ENCODE measurements at places on chromosomes 3 and 15.

- DNase-seq: no peak
Observed at GRCh38 chr3:195583831-195584542, at the start of gene APOD. TSS of gene APOD (minus strand) at chr3:195583940. CDS start at chr3:195579461, 4,479 bp downstream.

DNA sequence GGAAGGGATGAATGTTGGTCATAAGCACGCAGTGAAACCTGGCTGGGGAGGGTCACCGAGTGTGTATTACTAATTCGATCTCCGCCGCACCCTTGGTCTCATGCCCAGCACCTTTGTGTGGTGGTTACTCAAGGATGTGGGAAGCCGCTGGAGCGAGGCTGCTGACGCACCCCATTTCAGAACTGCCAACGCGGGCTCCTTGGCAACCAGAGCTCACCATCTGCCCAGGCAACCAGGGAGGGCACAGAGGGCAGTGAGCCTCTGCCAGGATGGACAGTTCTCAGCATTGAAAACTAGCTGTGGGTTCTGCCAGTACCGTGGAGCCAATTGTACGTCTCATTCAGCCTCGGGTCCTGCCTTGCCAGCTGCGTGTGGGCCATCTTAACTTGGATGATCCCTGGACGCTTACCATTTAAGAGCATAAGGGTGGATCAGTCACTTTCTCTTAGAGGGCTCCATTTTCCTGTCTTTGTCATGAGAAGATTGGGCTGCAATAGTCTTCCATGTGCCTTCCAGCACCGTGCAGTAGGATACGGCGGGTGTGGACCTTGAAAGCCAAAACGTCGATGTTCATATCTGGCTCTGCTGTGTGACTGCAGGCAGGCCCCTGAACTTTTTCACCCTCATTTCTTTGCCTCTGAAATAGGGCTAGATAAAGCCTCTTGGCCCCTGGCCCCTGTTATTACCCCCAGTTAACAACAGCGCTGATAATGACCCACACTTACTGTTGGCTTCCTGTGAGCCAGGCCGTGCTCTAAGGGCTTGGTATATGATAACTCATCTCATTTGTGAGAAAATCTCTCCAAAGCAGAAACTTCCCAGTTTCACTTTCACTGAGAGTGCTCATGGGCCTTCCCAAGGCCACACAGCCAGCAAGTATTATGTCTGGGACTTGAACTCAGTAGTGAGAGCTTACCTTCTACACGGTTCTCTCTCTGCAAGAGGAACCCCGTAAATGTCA is 238.8 kb downstream of the OPA1 start:
- no peak for DNase-seq

DNA sequence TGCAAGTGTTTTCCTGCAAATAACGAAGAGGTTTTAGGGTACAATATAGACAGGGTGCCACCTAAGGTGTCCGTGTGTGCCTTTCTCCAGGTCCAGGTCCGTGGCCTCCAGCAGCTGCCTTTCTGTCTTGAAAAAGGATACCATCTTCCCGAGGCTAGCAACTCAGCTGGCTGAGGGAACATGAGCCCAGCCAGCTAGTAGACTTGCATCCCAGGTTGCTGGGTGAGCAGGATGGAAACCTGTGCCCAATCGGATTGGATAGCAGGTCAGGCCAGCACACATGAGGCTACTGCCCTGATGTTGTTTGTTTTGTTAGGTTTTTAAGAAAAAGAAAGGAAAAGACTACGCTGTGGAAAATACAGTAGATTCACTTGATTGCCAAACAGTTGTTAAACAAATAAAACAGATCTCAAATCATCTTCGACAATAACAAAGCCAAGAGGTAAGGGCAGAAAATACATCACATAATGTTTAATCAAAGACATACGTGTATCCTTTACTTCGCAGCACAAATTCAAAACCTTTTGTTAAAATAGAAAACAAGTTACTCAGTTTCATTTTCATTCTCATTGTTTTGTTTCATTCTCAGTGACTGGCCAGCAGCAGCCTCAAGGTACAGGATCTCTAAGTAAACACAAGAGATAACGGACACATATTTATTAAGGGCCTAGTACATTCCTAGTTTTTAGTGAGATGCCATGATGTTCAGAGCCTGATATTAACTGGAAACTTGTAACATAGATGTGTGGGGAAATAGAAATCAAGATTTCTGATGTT is 661.2 kb upstream of the NR2F2 start:
- no peak for DNase-seq

DNA sequence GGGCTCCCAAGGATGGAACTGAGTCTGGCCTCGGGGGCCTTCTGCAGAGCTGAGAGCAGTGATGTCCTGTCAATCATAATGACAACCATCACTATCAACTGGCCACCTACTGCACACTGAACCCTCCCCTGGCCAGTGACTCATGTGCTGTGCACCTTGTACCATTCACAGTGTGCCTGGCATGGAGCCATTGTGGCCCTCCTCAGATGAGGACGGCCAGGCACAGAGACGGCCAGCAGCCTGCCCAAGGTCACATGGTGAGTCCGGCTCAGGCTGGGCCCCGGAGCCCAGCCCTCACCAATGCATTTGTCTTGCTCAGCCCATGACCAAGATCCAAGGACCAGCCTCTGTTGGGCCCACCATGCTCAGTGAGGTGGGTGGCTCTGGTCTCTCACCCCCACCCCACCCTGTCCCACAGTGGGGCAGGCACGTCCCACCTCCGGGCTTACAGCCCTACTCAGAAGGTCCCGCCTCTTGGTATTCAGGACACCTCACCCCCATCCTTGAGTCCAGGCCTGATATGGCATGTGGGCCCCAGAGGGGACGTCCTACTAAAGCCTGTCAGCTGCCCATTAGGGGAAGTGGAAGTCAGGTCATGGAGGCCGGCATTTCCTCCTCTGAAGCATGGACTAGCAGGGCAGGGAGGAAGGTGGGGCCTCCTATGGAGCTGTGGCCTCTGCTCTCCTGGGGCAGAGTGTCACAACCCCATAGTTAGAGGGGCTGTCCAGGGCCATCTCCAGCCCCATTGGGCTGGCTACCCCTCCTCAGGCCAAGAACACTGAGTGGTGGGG is 35.9 kb upstream of the TMEM115 start:
- no peak for DNase-seq

- no peak for DNase-seq
Observed at GRCh38 chr3:76065964-76066363, 280.6 kb upstream of the ZNF717 start.

DNA sequence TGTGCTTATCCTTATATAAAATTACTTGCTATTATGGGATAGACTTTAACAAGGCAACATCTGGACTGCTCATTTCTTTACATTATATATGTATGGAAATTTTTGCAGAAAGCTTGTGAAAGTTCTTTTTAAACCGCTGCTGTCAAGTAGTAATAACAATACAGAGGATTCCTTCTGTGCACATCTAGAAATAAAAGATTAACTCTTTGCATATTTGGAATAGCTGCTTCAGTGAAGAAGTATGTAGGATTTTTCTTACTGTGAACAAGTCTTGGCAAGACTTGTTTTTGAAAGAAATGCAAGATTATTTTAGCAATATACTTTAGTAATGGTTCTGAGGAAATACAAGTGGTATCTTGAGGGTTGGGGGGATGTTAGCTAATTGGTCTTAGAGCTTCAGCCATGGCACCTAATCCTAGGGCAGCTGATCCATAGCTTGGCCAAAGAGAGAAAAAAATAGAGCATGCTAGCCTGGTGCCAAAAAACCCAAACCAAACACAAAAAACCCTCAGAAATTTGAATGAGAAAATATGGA is 4.3 kb downstream of the PRKCI start:
- DNase-seq: no peak

DNA sequence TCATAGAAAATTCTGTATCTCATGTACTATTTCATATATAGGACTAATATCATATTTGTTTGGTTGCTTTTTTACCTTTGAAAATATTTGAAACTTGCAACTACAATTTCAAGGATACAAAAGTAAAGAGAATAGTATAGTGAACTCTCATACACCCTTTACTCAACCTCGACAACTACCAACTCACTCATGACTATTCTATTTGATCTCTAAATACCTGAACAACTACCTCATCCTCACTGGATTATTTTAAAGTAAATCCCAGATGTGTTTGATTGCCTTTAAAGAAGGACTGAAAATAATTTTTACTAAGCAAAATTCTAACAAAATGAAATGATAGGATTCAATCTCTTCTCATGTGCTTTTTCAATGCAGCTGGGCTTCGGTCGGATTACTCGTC is 12.1 kb downstream of the TMPRSS7 start:
- no peak for DNase-seq

GRCh38 chr15:88912500-88912921 is 668 bp downstream of the MFGE8 start:
- DNase-seq: no peak

- DNase-seq: no peak
Observed at GRCh38 chr3:66411474-66411873, 89.3 kb downstream of the LRIG1 start.

GRCh38 chr15:66633041-66633937 is 67.5 kb upstream of the LCTL start:
- DNase-seq: no peak

DNA sequence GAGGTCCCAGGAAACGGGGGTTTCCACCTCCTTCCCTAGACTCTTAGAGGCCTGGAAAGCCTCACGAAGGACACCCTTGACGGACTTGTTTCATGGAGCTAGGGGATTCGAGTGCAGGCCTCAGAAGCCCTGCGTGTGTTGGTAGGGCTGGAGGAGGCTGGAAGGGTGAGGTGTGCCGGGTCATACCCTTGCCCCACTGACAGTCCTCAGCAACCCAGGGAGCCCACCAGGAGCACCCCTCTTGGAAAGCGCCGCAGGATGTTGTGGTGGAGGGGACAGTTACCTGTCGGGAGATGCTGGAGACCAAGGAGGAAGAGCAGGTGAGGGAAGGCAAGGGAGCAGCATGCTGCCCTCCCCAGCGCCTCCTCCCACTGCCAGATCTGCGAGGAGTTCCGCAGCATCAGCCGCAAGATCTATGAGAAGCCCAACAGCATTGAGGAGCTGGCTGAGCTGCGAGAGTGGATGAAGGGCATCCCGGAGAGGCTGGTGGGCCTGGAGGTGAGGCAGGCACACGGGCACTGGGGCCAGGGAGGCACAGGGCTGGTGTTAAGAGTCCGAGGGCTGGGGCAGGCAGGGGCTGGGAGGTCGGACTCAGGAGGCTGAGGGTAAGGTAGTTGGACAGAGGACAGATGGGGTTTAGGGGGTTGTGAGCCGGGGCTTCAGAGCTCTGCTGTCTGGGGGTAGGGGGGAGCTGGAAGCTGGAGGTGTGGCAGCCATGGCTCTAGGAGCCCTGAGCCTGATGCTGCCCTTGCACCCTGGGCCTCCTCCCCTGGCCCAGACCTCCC is 33.7 kb downstream of the DNAH1 start:
- DNase-seq: no peak

- DNase-seq: no peak
Observed at GRCh38 chr3:190306513-190307163, 15.6 kb downstream of the CLDN1 start.

- no peak for DNase-seq
Observed at GRCh38 chr3:142270407-142270806, 45.0 kb upstream of the GK5 start.

DNA sequence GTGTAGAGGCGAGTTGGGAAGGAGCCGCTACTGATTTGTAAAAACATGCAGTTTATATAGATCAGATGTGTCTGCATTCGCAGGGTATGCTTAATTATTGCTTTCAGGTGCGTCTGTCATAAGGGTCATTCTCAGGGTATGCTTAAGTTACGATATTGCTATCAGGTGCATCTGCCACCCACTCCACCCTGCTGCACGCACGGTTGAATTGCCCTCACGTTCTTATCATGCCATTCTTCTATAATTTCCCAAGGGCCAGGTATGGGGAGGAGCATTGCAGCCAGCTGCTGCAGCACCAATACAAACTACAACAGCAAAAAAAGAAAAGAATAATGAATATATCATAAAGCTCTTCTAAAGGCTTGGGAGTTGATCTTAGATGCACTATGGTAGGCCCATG is 230.0 kb downstream of the KBTBD8 start:
- no peak for DNase-seq

DNA sequence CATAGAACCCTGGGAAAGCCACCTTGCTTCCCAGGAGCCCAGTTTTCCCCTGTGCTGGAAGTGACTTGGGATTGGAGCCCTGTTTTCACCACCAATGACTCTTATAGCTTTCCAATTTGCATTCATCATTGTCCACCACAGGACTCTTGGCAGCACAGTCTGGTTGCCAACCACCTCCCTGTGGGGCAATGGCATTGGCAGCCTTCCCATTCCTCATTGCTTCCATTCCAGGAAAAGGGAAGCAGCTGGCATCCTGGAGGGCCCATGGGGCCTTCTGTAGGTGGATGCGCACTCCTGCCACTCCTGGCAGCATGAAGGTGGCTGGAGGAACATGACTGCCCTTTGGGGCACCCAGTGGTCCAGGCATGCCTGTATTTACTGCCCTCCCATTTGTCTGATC is 57.7 kb downstream of the FEM1B start:
- DNase-seq: no peak

DNA sequence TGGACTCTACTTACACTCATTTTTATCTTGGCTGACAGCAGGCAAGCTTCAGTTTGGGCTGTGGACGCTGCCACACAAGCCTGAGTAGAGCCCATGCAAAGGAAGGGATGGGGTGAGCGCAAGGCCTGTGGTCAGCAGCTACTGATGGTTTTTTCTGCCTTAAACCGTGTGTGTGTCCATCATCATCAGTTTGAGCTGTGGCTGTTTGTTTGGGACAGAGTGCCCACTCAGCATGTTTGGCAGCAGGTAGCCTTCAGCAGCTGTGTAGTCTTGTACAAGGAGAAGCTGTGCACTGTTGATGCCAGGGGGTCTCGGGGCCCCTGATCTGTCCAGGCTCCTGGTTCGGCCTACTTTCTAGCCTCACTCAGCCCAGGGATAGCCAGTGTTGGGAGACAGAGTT is 3.5 kb downstream of the RBM15B start:
- no peak for DNase-seq

DNA sequence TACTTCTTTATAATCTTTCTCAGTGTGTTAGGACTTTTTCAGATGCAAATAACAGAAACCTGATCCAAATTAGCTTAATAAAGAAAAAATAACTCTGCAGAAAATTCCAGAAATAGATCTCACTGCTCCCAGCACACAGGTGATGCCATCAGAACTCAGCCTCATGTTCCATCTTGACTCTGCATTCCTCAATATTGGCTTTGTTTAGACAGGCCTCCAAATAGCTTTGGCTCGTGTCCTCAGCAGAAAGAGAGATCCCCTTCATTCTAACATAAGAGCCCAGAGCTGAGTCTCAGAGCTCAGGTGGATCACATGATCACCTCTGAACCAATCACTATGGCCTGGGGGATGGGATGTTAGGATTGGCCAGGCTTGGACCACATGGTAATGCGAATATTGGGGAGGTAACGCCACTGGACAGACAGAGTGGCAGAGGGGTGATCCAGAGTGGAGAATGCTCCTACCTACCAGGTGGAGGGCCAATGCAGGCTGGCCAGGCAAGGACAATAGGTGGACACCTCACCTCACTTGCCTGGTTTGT is 46.6 kb upstream of the TBC1D21 start:
- no peak for DNase-seq

GRCh38 chr15:63923993-63924950 is 90.5 kb upstream of the HERC1 start:
- DNase-seq: no peak

DNA sequence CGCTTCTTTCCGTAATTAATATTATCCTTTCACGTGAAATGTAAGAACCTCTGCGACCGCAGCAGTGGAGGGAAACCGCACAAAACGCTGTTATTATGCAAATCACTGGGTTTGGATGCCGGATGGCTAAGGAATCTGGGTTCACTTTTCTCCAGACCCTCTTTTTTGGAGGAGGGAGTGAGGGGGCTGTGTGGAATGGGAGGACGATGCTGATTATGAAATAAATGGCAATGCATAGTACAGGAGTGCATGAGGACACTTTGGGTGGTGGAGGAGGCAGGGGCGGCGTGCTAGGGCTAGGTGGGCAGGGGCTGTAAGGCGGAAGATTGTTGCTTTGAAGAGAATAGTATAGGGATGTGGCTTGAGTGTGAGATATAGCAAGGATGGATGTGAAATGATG is 1.8 kb downstream of the CADM2 start:
- DNase-seq: no peak

Measured in activated CD8-positive, alpha-beta memory T cell treated with anti-CD3 and anti-CD28 coated beads for 1 hour (primary cell).